ENCODE measurements at places on chromosomes 16 and 17.

- no peak for DNase-seq
Measured at GRCh38 chr16:73921295-73921694, 375.3 kb upstream of the PSMD7 start.

GRCh38 chr16:2817340-2818271, 569 bp downstream of the PRSS21 start:
- no peak for DNase-seq

DNA sequence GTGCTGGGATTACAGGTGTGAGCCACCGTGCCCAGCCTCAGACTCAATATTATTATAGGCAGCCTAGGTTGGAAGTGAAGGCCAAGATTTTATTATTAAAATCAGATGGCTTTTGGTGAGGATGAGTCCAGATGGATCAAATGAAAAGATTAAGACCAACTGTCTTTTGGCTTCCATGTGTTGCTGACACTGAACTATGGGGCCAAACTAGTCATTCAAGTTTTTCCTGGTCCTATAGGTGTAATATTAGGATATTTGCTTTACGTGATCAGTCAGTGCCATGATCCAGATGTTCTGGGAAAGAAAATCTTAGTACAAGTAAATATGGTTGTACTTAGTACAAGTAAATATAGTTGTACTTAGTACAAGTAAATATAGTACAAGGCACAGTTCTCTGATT, 140.6 kb downstream of the MAP2K6 start:
- no peak for DNase-seq

DNA sequence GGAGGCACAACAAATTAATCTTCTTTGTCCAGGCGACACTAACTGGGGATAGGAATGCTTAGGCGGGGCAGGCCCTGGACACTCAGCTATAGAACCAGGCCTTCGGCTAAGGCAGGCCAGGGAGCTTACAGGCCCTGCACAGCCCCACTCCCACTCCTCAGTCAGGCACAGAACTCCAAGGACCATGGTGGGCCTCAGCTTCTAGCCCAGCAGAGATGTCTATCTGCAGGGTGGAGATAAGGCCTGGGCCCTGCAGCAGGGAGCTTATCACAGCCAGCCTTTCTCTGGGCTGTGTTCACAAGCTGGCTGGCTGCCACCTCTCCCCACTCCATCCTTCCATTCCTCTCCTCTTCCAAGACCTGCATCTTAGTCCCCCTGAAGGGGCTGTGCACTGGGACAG, 68.1 kb downstream of the TMEM132E start:
- DNase-seq, result no peak

DNA sequence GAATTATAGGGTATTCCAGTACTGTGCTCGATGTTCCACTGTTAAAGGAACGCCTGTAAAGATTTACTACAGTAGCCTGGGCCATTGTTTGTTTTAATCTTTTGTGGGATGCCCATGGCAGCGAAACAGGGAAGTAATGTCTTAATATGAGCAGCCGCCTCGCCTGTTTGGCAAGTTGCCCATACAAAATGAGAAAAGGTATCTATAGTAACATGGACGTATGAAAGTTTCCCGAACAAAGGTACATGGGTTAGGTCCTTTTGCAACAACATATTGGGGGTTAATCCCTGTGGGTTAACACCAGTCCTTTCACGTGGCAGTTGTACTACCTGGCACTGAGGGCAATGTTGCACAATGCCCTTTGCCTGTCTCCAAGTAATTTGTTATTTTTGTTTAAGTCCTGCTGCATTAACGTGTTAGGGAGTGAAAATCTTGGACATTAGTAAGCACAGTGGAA, 21.1 kb upstream of the TMC5 start:
- DNase-seq, result no peak

DNA sequence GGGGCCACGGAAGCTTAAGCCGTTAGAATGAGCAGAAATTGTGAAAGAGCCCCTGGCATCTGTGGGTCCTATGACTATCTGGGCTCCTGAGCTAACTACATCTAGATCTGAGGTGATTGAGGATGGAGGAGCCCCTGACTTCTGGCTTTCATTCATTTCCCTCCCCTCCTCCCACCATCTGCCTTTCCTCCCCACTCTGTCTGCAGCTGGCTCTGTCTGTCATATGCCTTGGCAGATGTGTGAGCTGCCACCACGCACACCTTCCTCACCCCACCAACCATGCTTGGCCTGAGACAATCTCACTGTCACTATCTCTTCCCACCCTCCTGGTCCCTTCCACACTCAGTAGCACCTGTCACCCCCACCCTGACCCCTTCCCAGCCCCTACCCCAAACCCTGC, 5.1 kb downstream of the CD300E start:
- no peak for DNase-seq

- DNase-seq, result no peak
Measured at GRCh38 chr17:47844814-47845715, 4.0 kb upstream of the SCRN2 start.

DNA sequence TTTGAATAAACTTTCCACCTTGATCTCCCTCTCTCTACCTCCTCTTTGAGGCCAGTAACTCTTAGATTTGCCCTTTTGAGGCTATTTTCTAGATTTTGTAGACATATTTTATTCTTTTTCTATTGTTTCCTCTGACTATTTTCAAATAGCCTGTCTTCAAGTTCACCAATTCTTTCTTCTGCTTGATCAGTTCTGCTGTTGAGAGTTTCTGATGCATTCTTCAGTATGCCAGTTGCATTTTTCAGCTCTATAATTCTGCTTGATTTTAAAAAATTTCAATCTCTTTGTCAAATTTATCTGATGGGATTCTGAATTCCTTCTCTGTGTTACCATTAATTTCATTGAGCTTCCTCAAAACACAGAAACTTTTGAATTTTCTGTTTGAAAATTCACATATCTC, 257.5 kb downstream of the HAPSTR1 start:
- DNase-seq, result no peak

DNA sequence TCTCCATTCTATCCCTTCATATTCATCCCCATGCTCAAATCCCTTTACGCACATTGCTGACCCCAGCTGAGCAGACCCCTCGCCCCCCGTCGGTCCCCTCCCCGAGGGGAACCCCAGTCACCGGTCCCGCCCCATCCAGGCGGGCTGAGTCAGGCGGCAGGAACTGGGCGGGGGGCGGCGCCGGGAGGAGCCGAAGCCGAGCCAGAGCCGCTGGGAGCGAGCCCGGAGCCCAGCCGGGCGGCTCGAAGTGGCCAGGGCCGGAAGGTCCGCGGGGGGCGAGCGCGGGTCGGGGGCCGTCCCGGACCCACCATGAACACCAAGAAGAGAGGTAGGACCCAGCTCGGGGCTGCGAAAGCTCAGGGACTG, 8.6 kb downstream of the RIPOR1 start:
- DNase-seq, result no peak

GRCh38 chr16:1257561-1258224, 1.8 kb downstream of the TPSD1 start:
- DNase-seq, result no peak

GRCh38 chr16:56933828-56934598, 2.1 kb downstream of the HERPUD1 start:
- no peak for DNase-seq

DNA sequence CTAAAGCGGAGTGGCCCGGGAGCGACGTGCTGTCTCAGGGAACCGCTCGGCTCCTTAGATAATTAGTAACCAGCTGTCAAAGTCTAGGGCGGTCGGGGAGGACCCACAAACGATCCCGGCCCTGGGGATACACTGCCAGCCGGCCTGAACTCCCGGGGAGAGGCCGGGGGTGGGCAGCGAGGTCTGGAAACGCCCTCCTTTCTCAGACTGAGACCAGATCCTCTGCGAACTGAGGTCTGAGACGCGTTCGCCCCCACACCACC, 1.3 kb downstream of the HNF1B start:
- no peak for DNase-seq

DNA sequence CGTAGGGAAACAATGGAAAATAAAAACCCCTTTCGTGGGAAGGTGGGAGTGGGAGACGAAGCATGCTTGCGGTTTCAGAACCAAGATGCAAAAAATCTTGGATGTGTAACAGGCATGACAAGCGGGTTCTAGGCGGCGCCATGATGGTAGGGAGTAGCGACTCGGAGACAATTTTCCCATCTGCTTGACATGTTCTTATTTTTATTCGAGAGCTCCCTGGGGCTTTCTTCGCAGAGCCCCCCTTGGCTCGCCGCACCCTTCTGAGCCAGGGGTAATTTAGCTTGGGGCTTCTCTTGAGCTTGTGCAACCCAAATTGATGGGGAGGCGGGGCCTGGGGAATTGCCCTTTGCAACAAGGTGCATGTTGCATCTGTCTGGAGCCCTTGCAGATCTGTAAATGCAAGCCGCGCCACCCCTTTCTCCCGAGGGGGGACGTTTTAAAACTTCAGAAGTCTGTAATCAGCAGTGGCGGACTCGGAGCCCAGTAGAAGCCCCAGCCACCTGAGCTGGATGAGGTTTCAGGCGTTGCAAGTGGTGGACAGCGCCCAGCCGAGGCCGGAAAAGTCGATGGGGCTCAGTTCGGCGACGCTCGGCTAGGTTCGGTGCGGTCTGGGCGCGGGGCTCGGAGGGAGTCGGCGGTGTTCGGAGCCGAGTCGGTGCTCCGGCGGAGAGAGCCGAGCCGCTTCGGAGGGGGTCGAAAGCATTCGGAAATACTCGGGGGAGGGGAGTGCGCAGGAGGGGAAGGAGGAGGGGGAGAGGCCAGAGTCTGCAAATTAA, 2.9 kb downstream of the GNAO1 start:
- peak; percentile 40 for DNase-seq

GRCh38 chr17:39009581-39010001, 42.4 kb upstream of the FBXO47 start:
- no peak for DNase-seq

DNA sequence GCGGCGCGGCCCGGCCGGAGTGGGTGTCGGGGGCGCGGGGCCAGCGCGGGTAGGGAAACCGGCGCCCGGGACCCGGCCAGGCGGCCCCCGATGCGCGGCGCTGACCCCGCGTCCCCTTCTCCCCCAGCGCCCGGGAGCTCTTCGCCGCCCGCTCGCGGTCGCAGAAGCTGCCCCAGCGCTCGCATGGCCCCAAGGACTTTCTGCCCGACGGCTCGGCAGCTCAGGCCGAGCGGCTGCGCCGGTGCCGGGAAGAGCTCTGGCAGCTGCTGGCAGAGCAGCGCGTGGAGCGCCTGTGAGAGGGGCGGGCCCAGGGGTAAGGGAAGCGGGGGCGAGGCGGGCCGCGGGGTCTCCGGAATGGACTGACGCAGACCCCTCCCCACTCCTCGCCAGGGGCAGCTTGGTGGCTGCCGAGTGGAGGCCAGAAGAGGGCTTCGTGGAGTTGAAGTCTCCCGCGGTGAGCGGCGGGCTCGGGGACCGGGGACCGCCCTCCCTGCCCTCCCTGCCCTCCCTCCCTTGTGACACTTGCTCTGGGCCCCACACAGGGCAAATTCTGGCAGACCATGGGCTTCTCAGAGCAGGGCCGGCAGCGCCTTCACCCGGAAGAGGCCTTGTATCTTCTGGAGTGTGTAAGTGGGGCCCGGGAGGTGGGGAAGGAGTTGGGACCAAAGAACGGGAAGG, 430 bp downstream of the TSEN54 start:
- no peak for DNase-seq

GRCh38 chr17:68437979-68438822, 19.1 kb downstream of the WIPI1 start:
- DNase-seq, result peak; percentile 20

DNA sequence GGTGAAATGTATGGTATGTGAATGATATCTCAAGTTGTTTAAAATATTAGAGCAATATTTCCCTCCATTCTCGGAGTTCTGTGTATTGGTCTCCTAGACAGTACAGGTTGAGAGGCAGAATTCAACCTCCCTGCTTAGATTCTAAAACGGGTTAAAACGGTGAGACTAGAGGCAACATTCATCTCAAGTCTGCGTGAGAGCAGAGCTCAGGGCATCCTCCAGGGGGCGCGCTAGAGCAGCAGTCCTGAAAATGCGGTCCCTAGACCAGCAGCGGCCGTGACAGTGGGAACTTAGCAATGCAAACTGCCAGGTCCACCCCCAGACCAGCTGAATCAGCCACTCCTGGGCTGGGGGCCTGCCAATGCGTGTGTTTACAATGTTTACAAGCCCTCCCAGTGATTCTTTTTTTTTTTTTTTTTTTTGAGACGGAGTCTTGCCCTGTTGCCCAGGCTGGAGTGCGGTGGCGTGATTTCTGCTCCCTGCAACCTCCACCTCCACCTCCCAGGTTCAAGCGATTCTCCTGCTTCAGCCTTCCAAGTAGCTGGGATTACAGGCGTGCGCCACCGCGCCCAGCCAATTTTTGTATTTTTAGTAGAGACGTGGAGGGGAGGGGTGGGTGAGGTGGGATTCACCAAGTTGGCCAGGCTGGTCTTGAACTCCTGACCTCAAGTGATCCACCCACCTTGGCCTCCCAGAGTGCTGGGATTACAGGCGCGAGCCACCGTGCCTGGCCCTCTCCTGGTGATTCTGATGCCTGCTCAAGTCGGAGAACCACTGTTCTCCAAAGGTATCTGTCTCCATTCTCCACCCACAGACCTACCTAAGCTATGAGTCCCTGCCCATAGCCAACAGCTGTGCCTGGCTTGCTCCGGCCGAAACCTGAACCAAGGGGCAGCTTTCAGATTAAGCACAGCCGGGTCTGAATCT, 24.2 kb downstream of the KLHL36 start:
- DNase-seq, result peak; percentile 76

DNA sequence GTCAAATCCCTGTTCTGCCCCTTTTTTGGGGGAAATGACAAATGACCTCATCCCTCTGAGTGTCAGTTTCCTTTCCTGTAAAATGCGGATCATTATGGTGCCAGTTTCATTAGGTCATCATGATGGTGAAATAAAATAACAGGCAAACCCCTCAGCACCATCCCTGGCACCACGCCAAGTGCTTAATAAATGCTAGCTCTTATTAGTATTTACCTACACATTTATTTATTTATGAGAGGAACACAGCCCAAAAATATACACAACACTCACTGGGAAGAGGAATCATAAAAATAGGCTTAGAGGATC, 28.6 kb upstream of the GPRC5B start:
- no peak for DNase-seq

GRCh38 chr17:27153005-27153404, 140.9 kb upstream of the WSB1 start:
- no peak for DNase-seq

DNA sequence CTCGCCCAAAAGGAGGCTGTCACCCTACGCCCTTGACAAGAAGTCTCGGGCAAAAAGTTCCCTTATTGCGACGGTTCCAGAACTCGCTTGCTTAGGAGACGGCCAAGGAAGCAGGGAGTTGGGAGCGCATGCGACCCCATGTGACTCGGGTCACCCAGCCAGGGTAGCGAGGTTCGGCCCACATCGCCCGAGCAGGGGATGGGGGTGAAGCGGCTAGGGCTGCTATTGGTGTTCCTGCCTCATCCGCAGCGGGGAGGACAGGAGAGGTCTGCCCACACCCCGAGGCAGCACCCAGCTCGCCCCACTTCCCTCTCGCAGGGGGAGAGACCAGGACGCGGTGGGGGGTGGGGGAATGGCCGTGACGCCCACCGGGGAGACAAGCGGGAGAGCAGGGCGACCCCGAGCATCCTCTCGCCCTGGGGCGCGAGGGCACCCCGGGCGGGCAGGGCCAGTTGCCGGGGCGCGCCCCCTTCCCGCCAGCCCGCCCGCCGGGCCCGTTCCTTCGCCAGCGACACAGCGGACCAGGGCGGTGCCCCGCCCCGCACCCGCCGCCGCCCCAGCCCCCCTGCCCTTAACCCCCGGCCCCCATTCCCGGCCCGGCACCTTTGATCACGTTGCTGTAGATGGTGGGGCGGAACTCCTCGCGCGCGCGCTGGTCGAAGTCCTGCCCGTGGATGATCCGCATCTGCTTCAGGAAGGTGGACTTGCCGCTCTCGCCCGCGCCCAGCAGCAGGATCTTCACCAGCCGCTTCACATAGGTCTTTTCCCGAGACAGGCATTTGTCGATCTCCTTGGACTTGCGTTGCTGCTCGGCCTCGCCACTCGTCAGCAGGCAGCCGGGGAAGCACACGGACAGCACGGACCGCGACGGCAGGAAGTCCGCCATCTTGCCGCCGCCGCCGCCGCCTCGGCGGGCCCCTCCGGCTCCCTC, 567 bp downstream of the GNA13 start:
- DNase-seq, result peak; percentile 86

GRCh38 chr16:17744921-17745572, 274.3 kb upstream of the XYLT1 start:
- no peak for DNase-seq
